ENCODE measurements at places on chromosomes 7 and 10.
A peak's percentile ranks its signal among the peaks of the same experiment; 100 is the strongest.

DNA sequence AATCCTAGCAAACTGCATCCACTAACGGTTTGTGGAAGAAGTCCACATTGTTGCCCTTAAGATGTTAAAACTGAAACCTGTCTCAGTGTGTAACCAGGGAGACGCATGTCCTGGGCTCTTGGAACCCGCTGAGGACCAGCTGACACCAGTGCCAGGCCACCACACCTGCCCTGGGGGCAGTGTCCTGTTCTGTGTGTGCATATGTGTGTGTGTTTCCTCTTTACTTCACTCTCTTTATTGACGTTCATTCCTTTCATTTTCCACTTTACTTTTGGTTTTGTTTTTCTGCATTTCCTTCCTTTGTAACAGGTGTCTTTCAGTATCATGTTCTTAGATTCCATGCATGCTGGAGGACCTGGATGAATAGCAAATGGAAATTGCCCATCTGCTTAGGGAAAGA, 83.8 kb downstream of the TEX36 start:
- no peak for DNase-seq

DNA sequence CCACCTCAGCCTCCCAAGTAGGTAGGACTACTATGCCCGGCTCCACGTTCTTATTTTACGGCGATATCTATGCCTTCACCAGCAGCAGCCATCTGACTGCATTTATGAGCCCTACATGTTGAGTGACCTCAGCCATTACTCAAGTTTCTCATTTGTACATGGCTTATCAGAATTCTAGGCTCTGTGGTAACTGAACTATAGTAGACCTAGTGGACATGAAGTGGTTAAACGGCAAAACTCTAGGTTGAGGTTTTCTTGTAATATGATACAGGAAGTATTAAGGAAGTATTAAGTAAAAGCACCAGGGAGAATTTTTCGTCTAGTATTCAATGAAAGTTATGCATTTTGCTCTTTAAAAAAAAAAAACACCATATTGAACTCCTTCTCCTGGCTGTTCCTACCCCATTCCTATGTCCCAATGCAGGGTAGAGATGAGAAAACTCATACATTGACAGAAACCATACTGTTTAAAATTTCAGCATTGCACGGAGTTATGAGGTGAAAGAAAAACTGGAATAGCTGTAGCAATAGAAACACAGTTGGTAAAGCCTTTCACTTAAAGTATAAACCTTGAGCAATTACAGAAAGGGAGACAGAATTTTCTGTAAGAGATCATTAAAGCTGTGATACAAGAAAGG, 39.8 kb upstream of the EPC1 start:
- DNase-seq, result no peak

DNA sequence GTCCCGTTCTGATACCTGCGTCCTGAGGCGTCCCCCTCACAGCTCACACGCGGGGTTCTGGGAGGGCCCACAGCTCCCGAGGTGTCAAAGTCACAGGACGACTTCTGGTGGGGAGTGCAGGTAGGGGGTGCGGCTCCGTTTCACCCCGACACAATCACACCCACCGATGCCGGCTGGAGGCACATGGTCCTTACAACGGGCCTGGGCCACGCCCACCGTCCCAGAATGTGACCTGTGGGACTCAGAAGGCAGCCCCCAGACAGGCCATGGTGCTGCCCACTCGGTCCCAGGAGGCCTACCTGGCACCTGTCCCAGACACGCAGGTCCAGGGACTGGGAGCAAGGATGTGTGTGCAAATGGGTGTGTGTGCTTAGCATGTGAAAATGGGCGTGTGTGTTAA, 86.0 kb downstream of the UNCX start:
- DNase-seq, result no peak

- DNase-seq, result no peak
Observed at GRCh38 chr7:116340201-116340847, 130.0 kb downstream of the TES start.

GRCh38 chr7:68963552-68963951, 634.7 kb upstream of the AUTS2 start:
- DNase-seq, result no peak

DNA sequence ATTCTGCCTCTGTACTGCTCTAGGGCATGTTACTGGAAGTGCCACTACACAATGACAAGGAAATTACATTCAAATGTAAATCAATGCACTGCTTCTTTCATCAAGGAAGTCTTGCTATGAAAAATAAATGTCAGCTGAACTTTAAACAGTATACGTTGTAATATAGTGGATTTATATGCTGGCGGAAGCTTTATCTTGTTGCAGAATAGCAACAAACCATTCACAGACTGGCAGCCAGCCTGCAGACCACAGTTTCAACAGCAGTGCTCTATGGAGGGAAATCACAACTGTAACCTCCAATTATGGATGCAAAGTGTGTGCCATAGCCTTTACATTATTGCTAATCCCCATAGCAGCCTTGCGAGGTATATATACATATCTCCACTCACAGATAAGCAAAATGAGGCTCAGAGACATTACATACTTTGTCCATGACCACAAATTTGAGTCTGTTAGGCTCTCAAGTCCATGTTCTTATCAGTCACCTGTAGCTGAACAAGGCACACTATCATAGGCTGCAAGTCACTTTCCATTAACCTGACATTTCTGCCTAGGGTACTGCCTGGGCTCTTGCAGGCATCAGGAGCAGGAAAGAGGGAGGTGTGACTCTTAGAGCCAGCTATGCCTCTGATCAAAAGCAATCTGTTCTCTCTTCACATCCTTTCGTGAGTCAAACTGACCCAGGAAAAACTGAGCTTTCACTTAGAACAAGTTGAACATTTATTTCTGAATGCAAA, 22.6 kb downstream of the COL28A1 start:
- peak; percentile 9 for DNase-seq

DNA sequence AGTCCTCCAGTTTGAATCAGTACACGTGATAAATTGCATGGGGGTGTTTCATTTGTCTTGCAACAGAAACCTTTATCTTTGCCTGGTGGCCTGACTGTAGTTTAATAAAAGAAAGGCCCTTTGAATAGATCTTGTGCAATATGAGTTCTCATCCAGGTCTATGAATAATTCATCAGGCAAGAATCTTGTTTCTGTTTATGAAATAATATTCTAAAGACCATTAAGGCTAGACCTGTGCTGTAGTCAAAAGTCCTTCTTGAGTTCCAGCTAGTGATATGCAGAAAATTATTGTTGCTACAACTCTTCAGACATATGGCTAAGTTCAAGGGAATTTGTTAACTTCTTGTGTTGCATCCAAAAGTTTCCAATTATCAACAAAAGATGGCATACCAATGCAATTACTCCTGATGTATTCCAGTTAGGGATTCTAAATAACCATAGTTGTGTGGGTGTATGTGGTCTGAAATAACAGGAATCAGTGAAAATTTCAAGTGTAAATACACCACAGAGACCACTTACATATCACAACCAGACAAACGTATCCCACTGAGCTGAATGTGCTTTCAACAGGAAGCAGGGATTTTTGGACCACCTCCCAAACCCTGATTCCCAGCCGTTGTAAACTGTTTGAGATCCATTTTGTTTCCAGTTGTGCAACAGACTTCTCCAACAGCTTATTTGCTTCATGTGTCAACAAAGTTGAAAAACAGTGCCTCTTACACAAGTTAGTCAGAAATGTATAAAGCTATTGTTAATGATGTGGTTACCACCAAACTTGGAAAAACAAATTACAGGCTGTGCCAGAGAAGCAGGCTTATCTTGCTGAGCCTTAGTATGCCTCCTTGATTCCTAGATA, 54.7 kb upstream of the BICC1 start:
- no peak for DNase-seq

GRCh38 chr7:18144166-18144565, 116.5 kb upstream of the PRPS1L1 start:
- no peak for DNase-seq

DNA sequence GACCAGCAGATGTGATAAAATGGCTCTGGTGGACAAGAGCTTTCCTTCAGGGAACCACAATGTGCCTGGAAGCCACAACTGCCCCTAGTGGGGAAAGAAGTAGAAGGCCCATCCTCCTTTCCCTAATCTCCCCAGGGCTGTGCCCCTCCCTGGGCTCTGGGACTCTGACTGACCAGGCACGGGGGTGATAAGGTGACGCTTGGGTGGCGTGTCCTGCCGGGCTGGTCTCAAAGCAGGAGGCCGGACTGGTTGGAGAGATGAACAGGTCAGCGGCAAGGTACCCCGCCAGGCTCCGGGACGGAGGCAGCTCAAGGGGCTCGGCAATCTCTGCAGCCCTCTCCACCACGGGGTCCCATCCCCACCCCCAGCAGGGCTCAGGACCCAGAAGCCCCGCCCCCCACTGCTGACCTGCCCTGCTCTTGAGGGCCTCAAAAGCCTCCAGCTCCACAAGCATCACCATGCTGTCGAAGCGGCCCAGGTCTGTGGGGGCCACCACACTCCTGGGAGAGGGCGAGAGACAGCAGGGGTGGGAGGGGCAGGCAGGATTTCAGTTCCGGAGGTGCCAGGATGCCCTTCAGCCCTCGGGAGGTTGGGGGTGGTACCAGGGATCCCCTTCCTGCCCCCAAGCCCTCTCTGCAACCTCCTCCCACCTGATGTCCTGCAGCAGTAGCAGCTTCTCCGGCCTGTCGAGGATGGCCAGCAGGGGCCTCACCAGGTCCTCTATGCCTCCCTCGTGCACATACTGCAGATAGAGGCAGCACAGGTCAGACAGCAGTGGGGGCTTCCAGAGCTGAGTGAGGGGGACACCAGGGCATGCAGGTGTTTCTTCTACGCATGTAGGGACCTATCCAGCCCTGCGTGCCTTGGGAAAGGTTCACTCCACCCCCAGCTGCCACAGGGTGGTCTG, 12.2 kb downstream of the LZTS2 start:
- DNase-seq, result no peak

- DNase-seq, result no peak
Observed at GRCh38 chr7:77456696-77457095, 40.5 kb upstream of the GSAP start.

DNA sequence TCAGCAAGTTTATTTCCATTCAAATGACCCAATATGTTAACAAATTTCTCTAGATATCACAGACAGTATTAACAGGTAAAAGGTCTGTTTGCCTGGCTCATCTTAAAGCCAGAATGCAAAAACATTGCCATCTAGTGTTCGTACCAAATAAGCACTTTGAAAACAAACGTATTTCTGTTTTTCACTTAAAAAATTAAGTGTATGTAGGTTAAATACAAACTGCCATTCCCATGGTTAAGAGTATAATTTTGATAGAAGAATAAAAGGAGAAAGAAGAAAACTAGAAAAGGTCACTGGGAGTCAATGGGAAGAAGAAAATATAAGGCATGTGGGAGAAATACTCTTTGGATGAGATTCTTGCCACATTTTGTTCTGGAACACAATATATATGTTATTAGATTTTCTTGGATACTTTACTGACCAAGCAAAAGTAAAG, 51.0 kb downstream of the ORC5 start:
- DNase-seq, result peak; percentile 38

- no peak for DNase-seq
Observed at GRCh38 chr7:155652156-155653114, 8.0 kb downstream of the RBM33 start.

GRCh38 chr7:41819645-41820044, 116.8 kb upstream of the INHBA start:
- no peak for DNase-seq

DNA sequence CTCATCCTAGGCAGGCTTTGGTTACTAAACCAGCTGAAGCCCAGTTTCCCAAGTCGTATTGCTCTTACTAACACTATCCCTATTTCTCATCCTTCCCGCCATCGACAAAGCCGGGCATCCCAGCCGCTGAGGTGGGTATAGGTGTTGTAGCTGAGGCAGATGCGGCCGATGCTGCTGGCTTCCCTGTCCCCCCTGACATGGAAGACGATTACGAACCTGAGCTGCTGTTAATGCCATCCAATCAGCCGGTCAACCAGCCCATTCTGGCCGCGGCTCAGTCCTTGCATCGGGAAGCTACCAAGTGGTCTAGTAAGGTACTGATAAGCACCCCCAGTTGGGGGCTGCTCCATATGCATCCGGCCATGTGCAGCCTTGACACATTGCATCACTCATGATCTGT, 38.8 kb downstream of the AP3M1 start:
- DNase-seq, result no peak

DNA sequence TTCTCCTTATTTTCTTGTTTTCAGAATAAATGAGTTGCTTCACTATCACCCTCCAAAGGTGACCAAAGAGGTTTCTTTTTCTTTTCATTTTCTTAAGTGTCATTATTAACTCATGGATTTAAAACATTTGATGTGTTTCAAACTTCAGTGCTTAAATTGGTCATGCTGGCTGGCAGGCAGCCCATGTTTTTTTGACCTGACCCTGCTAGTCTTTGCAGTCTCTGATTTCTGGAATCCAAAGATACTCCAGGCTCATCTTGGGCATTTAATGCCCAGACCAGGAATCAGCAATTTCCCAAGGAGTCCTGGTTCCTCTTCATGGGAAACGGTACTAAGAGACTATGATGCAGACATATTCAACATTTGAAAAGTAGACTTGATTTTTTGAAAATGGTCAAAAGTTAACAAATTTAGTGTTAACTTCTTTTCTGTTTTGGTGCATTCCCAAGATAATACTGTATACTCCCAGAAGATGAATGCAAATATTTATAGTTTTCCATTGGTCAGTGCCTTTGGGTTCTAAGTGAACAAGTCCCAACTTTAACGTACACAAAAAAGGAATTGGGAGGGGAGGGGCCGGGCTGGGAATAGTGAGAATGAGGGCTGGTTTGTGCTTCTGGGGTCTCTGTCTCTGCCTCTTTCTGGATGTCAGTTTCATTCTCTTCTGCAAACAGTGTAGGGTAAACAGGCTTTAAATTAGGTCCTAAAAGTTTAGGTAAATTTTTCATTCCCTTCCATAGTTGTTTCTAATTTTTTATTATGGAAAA, 19.8 kb downstream of the NUB1 start:
- no peak for DNase-seq

- no peak for DNase-seq
Observed at GRCh38 chr10:24208661-24209431, at the start of gene KIAA1217. KIAA1217 (plus strand) TSS chr10:24209138; CDS start chr10:24209194, 56 bp downstream.

GRCh38 chr10:97572214-97572989, at the start of gene ANKRD2:
ANKRD2 (plus strand) TSS chr10:97572779; CDS start chr10:97572789, 10 bp downstream.
- DNase-seq, result peak; percentile 27

DNA sequence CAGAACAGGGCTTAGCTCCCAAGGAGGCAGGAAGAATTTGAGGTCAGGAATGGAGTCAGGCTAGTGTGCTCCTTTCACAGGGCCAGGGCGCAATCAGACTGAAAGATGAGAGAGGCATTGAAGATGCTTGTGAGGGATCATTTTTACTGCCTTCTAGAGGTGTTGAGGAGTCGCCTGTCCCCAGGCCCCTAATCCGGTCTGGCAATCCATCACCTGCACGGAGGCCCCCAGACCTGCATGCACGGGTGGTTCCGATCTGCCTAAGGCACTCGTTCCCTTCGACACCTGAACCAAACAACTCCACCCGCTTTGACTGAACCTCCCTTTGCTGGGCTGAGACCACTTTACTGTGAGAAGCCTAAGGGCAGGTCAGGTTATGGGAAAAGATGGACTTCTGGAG, 8.0 kb downstream of the FOXI2 start:
- no peak for DNase-seq

- DNase-seq, result no peak
Observed at GRCh38 chr10:3502673-3503072, 282.3 kb downstream of the KLF6 start.

DNA sequence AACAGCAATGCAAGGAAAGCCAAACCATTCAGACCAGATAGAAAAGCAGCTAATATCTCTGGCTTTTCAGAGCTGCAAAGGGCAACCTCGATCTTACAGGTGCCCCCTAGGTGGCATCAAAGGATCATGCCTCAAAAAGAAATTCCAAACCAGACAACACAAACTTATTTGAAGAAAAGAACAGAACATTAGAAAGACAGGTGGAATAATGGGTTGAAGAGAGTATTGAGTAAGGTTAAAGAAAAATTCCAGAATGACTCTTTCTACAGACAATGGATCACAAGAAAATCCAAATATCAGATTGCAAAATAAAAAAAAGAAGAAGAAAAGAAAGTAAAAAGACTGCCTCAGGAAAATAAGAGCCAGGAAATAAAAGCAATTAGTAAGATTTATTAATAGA, 213.7 kb downstream of the ELMO1 start:
- peak; percentile 43 for DNase-seq

All from NCI-H345 (cell line).